ENCODE measurements at places on chromosomes 11 and 22. TPM values are rescaled to one million over a fixed set of nuclear protein-coding genes. Genes with fewer than 3 reads are reported as not detected.

Gene SCT
- not detected for total RNA-seq

Gene MS4A15
- total RNA-seq, result not detected

Gene ALG12
- 25.5 TPM for total RNA-seq

Gene OR52I1
- total RNA-seq, result not detected

Gene CARNS1
- not detected for total RNA-seq

Gene VPREB1
- total RNA-seq, result not detected

Gene MS4A6A
- not detected for total RNA-seq

Gene HBD
- not detected for total RNA-seq

Gene ALX4
- under 0.01 TPM for total RNA-seq

Gene TRIM6
- 4.5 TPM for total RNA-seq

Gene OR2AG1
- total RNA-seq, result not detected

Gene PRG2
- total RNA-seq, result under 0.01 TPM

Gene HTR3B
- not detected for total RNA-seq

Data from melanocyte of skin (primary cell).